Thoracic aorta (tissue), 2 donors: ENCODE measurements at places on chromosomes 11 and 22. TPM values are rescaled to one million over a fixed set of nuclear protein-coding genes. Genes with fewer than 3 reads are reported as not detected.

- no peak for DNase-seq
These were observed 17.6 kb downstream of the PATZ1 start for GRCh38 chr22:31328544-31328960.

GRCh38 chr11:61866231-61866957, 25.0 kb downstream of the FADS3 start:
- DNase-seq: no peak

Gene UBQLN3
- total RNA-seq: 1.5 TPM

- no peak for DNase-seq
These were observed 53.8 kb downstream of the PACS1 start for GRCh38 chr11:66123902-66124301.

- DNase-seq: no peak
These were observed 14.6 kb upstream of the SH3BP1 start for GRCh38 chr22:37624876-37625275.

GRCh38 chr11:75625991-75626888, 42.6 kb downstream of the MAP6 start:
- no peak for DNase-seq
